HS-5 (cell line): ENCODE measurements at places on chromosomes 5 and 9.
A peak's percentile ranks its signal among the peaks of the same experiment; 100 is the strongest.

DNA sequence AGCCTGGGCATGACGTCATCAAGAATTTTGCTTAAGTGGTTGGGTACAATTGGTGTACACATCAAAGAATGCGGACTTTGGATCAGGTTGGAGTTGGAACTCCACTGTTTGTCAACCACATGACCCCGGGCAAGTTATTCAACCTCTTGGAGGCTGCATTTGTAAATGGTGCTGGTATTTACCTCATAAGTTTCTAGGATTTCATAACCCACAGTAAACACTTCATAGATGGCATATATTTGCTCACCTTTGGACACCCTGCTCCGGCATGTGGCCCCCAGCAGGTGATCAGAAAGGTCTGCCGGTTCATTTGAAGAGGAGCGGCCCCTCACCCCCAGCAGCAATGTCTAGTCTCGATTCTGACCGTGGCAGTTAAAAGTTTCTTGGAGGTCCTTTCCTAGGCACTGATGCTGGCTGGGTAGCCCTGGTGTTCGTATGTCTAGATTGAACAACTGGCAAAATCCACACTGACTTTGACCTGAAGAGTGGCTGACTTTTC lies 60.6 kb downstream of the IL6ST start:
- DNase-seq, result no peak

GRCh38 chr9:88725300-88726019 lies 190.5 kb downstream of the NXNL2 start:
- DNase-seq, result no peak

- DNase-seq, result no peak
Measured at GRCh38 chr9:93304574-93305496, 120.9 kb downstream of the WNK2 start.

- DNase-seq, result no peak
Measured at GRCh38 chr9:128580731-128581130, 28.3 kb downstream of the SPTAN1 start.

DNA sequence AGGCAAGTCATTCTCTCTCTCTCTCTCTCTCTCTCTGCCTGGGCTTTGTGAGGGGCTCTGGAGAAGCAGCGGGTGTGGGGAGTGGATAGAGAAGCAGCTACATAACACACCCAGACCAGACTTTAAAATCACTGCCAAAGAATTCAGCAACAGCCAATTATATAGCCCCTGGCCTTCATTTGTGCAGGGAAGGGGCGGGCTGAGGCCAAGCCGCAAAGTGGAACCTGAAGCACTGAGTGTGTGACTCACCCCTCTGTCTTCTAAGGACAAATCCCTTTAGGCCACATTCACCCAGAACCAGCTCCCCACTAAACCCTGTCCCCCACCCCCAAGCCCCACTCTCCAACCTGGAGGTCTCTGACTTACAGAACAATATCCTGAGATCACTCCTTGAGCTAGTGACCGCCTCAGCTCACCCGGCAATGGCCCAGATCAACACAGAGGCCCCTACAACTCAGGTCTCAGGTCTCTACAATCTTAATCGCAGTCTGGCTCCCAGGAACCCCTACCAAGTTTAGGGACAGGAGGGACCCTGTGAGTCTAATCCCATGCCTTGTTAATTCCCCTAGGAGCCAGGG lies 6.0 kb downstream of the B4GALT1 start:
- peak; percentile 91 for DNase-seq

DNA sequence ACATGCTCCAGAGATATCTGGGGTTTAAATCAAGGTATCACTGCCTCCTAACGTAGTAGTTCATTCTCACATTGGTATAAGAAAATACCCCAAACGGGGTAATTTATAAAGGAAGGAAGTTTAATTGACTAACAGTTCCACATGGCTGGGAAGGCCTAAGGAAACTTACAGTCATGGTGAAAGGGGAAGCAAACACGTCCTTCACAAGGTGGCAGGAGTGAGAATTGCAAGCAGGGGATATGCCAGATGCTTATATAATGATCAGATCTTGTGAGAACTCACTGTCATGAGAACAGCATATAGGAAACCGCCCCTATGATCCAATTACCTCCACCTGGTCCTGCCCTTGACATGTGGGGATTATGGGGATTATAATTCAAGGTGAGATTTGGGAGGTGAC lies 1280.2 kb upstream of the C9orf72 start:
- no peak for DNase-seq

DNA sequence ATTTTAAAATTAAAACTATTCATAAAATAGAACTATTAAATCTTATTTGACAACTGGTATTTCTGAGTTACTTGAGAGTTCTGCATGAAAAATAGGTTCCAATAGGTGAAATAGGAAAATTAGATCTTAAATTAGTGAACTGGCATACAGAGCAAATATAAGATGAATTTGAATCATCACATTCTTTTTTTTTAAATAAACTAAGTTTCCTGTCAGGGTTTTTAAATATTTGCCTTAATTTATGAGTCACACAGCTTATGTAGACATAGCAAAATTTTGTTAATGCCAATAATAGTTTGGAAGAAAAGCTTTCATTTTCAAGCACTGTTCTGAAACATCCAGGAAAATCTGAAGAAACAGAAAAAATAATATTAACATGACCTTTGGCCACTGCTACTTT lies 311.7 kb upstream of the HAPLN1 start:
- DNase-seq, result no peak
